Activated CD4-positive, alpha-beta T cell treated with anti-CD3 and anti-CD28 coated beads, Interleukin-2, amount 10 ng/mL, durations not matched to agents 24 days and 14 days (primary cell): ENCODE measurements at places on chromosomes 16 and 17.

GRCh38 chr16:1197237-1197866, 27.7 kb downstream of the TPSG1 start:
- H3K27me3 ChIP-seq = no peaks in the 10 kb centered on the region
- H3K4me3 ChIP-seq = no peak overlapping the region
- DNase-seq = no peak
- no peaks in the 10 kb centered on the region for H3K36me3 ChIP-seq

DNA sequence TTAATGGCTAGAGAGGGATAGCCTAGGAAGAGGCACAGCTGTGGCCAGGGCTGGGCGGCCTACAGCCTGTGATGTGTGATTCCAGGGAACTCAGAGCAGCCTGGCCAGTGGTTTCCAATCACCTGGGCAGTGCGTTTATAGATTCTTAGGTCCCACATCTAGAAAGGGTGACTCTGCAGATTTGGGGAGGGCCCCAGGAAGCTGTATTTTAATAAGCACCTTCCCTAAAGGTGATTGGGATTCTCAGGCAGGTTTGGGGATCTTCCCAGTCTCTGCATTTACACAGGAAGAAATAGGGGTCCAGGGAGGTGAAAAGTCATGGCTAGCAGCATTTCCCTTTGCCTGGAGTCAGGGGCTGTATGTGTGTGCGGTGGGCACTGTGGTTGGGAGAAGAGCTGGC, 9.5 kb downstream of the SPNS2 start:
- peaks cover 31% of the 10 kb centered on the region for H3K4me1 ChIP-seq
- DNase-seq = no peak
- no peaks in the 10 kb centered on the region for H3K36me3 ChIP-seq
- no peak overlapping the region for H3K4me3 ChIP-seq
- no peaks in the 10 kb centered on the region for H3K27me3 ChIP-seq

- H3K4me1 ChIP-seq = peaks cover 35% of the 10 kb centered on the region
- peak overlapping the region; percentile 39 for H3K4me3 ChIP-seq
- peaks cover 28% of the 10 kb centered on the region for H3K36me3 ChIP-seq
Observed at GRCh38 chr17:57338257-57338914, 82.1 kb downstream of the MSI2 start.

DNA sequence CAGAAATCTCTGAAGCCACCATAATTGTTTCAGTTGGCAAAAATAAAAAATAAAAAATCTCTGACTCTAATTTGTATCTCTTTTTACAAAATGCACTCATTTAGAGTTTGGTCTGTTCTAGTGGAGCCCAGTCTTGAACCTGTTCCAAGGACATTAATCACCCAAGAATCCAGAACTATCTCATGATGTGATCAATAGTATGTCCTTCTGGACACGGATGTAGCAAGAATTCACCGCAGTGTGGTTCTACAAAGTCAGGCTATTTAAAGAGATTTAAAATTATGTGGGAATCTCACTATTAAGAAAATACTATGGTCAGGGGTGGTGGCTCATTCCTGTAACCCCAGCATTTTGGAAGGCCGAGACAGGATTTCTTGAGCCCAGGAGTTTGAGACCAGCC, 21.8 kb upstream of the ANKFN1 start:
- H3K27ac ChIP-seq = no peak overlapping the region
- H3K27me3 ChIP-seq = peaks cover 9% of the 10 kb centered on the region
- H3K4me3 ChIP-seq = no peak overlapping the region
- H3K4me1 ChIP-seq = no peaks in the 10 kb centered on the region

GRCh38 chr17:47729476-47729875, 3.6 kb upstream of the TBX21 start:
- H3K4me1 ChIP-seq = peaks cover 76% of the 10 kb centered on the region
- H3K27me3 ChIP-seq = no peaks in the 10 kb centered on the region
- H3K27ac ChIP-seq = peak overlapping the region; percentile 75
- peak overlapping the region; percentile 38 for H3K4me3 ChIP-seq

DNA sequence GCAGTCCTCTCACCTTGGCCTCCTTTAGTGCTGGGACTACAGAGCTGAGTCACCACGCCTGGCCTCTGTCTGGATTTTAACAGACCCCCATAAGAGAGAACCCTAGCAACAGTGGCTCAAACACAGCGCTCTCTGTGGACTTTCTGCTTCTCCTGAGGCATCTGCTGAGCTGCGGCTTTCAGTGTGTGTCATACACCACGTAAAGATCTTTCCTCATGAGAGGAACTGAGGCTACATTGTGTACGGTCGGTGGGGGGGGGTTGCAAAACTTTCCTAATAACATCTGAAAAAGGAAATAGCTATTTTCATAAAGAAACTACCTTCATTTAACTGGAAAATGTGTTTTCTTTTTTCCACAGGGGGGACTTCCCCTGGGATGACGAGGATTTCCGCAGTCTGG, 32.9 kb downstream of the DEF8 start:
- peaks cover 53% of the 10 kb centered on the region for H3K36me3 ChIP-seq
- no peak overlapping the region for H3K4me3 ChIP-seq
- no peak for DNase-seq
- H3K27ac ChIP-seq = peak overlapping the region; percentile 15

DNA sequence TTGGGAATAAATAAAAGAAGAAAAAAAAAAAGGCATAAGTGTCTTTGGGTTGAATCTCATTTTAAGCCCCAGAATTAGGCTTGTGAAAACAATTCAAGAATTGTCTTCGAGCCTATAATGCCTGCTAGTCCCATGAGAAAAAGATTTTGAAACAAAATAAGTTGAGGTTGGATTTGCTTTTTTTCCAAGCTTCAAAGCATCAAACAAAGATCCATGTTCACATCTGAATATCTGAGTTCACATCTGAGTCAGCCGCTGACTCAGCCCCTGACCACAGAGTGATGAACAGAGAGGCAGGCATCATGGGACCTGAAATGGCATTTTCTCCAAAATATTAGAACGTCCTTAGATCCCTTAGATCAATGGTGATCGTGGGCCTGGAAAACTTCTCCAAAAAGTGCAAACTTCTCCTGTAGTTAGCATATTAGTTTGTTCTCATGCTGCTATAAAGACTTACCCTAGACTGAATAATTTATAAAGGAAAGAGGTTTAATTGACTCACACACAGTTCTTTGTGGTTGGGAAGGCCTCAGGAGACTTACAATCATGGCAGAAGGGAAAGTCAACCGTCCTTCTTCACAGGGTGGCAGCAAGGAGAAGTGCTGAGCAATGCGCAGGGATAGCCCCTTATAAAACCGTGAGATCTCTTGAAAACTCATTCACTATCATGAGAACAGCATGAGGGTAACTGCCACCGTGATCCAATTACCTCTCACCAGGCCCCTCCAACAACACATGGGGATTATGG, 294.6 kb upstream of the HSBP1 start:
- no peak overlapping the region for H3K4me3 ChIP-seq
- H3K27ac ChIP-seq = no peak overlapping the region
- no peak for DNase-seq
- H3K4me1 ChIP-seq = no peaks in the 10 kb centered on the region
- H3K27me3 ChIP-seq = no peaks in the 10 kb centered on the region

GRCh38 chr16:3020604-3021448, 658 bp downstream of the TNFRSF12A start:
- peaks cover 3% of the 10 kb centered on the region for H3K36me3 ChIP-seq
- peak; percentile 82 for DNase-seq
- peak overlapping the region; percentile 95 for H3K27ac ChIP-seq
- peaks cover 37% of the 10 kb centered on the region for H3K4me1 ChIP-seq
- peak overlapping the region; percentile 83 for H3K4me3 ChIP-seq

DNA sequence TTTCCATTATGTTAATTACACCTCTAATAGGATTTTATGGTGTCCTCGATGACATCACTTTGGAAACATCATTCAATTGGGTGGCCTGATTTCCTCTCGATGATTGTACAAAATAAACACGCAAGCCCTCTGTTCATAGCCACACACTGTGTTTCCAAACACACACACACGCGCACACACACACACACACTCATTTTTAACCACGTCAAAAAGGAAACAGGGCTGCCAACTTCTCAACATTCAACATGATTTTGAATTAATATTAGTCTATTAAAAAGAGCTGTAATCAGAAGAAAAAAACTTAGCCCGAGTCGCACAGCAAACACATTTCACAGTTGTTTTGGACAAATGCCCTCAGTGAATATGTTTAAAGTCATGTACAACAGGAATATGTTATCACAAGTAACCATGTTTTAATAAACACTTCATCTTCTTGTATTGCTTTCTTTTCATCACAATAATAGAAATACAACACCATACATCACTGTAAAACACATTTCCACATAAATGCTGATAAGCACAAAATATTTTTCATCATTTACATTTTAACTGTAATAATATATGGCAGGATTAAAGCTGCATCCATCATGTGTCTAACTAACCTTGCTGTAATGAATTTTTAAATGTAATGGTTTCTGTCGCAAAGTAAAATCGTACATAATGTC, 219.1 kb upstream of the IRX3 start:
- H3K27ac ChIP-seq = no peak overlapping the region
- H3K4me1 ChIP-seq = no peaks in the 10 kb centered on the region
- H3K36me3 ChIP-seq = no peaks in the 10 kb centered on the region
- DNase-seq = no peak

GRCh38 chr16:2490190-2491105, 15.5 kb downstream of the TBC1D24 start:
- H3K4me1 ChIP-seq = peaks cover 13% of the 10 kb centered on the region
- no peaks in the 10 kb centered on the region for H3K27me3 ChIP-seq
- no peak overlapping the region for H3K27ac ChIP-seq
- H3K36me3 ChIP-seq = no peaks in the 10 kb centered on the region
- no peak for DNase-seq
- no peak overlapping the region for H3K4me3 ChIP-seq

DNA sequence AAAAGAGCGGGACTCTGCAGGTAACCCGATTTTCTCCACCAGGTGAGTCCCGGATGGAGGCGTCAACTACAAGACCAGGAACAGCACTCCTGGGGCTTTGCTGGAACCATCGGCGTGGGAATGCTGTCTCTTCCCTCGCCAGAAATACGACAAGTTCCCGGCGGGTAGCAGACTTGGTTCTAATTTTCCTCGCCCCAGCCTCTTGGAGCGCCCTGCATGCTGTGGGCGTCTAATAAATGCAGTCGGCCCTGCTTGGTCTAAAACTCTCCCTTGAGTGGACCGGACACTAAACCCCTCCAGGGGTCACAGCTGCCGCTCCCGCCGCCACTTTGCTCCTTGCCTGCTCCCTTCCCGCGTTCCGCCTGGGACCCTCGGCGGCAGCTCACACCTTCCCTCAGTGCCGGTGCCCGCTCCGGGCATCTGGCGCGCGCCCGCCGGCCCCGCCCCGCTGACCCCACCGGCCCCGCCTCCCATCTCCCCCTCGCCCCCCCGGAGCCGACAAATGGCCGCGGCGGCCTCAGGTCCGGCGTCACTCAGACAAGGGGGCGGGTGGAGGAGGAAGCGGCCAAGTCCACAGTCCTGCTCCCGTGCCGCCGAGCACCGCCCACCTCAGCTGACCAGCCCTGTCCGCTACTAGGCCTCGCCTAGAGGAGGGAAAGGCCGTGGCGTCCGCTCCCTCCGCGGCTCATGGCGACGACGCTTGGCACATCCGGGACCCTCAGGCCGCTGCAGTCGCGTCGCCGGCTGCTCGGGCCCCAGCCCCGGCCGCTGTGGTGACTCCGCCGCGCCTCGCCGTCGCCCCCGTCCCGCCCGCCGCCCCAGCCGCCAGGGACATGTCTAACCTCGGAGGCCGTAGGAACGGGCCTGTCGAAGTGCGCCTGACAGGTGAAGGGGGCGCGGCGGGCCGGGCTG, 65.8 kb downstream of the KPNA2 start:
- peak; percentile 86 for DNase-seq
- peaks cover 11% of the 10 kb centered on the region for H3K27me3 ChIP-seq
- H3K36me3 ChIP-seq = peaks cover 2% of the 10 kb centered on the region
- peak overlapping the region; percentile 82 for H3K27ac ChIP-seq

DNA sequence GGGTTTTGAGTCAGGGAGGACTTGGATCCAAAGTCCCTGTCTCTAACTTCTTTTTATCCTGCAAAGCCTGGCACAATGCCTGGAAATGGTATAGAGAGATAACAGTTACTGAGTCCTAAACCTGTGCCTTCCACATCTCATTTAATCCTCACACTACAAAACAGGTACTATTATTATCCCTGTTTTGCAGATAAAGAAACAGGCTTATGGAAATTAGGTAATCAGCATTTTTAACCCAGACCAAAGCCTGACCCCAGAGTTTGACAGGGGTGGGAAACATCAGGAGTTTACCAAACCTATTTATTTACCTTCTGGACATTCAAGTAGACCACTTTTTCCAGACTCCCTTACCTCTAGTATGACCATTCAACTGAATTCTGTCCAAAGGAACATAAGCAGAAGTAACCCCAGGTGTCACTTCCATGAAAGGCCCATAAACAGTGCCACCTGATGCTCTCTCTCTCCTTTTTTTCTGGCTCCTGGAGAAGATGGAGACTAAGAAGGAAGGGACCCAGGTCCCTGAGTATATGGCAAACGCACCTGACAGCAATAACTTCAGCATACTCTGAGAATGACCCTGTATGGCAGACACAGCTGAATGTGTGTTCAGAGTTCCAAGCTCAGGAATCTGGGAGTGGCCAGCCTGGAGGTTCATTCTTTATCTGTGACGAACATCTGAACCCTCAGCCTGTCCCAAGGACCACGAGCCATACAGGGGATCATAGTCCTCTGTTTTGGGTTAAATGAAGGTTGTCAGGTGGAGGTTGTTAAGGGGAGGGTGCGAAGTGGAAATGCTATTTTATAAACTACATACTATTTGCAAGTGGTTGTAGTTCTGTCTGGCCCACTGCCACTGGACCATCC, 62.7 kb downstream of the HLF start:
- peaks cover 13% of the 10 kb centered on the region for H3K27me3 ChIP-seq
- no peaks in the 10 kb centered on the region for H3K36me3 ChIP-seq
- DNase-seq = no peak

GRCh38 chr16:58419241-58419990, 27.1 kb downstream of the GINS3 start:
- H3K36me3 ChIP-seq = no peaks in the 10 kb centered on the region
- H3K4me3 ChIP-seq = no peak overlapping the region
- no peaks in the 10 kb centered on the region for H3K4me1 ChIP-seq
- peaks cover 2% of the 10 kb centered on the region for H3K27me3 ChIP-seq
- no peak overlapping the region for H3K27ac ChIP-seq

- H3K27ac ChIP-seq = no peak overlapping the region
- no peak for DNase-seq
- H3K4me1 ChIP-seq = peaks cover 11% of the 10 kb centered on the region
Observed at GRCh38 chr17:48180842-48181629, 73.5 kb downstream of the SNX11 start.

GRCh38 chr16:23803591-23804123, 32.1 kb upstream of the PRKCB start:
- H3K27me3 ChIP-seq = peaks cover 13% of the 10 kb centered on the region
- H3K4me3 ChIP-seq = peak overlapping the region; percentile 29
- H3K36me3 ChIP-seq = no peaks in the 10 kb centered on the region
- peak; percentile 92 for DNase-seq

GRCh38 chr17:53571342-53571741, 251.4 kb upstream of the KIF2B start:
- H3K27ac ChIP-seq = no peak overlapping the region
- no peaks in the 10 kb centered on the region for H3K4me1 ChIP-seq
- no peaks in the 10 kb centered on the region for H3K36me3 ChIP-seq
- no peak for DNase-seq
- H3K27me3 ChIP-seq = no peaks in the 10 kb centered on the region

DNA sequence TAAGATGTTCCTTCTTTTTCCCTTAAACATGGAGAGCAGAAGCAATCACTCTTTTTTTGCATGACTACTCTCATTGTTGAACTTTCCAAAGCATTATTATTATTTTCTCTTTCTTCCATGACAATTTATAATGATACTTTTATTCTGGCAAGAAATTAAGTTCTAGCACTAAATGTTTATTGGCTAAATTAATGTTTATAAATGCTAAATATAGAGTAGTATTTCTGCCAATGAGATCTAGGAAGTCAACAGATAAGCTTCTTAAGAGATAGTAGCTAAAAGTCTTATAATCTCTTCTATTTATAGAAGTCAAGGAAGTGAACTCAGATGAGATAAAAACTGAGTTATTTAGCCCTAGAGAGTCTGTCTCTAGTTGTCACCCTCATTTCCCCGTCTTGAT, 920.1 kb downstream of the KCNJ2 start:
- no peak overlapping the region for H3K27ac ChIP-seq
- DNase-seq = no peak
- no peaks in the 10 kb centered on the region for H3K27me3 ChIP-seq
- no peak overlapping the region for H3K4me3 ChIP-seq
